ENCODE measurements at places on chromosomes 6 and 20.

GRCh38 chr6:13457577-13457976 is 29.8 kb downstream of the GFOD1 start:
- DNase-seq = peak; percentile 80

DNA sequence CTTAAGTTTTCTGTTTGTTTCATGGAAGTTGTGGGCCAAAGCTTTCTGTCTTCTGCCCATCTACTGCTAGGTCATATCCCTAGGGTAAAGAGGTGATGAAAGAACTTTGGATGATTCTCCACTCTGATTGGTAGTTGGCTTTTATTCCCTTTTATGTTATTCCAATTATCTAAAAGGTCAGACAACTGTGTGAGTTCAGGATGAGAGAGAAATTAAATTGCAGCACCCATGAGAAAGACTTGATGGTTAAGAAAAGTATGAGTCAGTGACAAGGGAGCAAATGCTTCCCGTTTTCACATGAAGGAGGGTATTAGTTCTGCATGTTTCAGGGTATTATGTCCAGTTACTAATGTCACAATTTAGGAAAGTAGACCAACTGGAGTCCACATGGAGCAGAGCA is 136.3 kb downstream of the CD109 start:
- DNase-seq = no peak

- DNase-seq = no peak
Observed at GRCh38 chr20:47741669-47742608, 43.3 kb downstream of the SULF2 start.

- no peak for DNase-seq
Observed at GRCh38 chr6:52671676-52672075, 763 bp downstream of the TMEM14A start.

DNA sequence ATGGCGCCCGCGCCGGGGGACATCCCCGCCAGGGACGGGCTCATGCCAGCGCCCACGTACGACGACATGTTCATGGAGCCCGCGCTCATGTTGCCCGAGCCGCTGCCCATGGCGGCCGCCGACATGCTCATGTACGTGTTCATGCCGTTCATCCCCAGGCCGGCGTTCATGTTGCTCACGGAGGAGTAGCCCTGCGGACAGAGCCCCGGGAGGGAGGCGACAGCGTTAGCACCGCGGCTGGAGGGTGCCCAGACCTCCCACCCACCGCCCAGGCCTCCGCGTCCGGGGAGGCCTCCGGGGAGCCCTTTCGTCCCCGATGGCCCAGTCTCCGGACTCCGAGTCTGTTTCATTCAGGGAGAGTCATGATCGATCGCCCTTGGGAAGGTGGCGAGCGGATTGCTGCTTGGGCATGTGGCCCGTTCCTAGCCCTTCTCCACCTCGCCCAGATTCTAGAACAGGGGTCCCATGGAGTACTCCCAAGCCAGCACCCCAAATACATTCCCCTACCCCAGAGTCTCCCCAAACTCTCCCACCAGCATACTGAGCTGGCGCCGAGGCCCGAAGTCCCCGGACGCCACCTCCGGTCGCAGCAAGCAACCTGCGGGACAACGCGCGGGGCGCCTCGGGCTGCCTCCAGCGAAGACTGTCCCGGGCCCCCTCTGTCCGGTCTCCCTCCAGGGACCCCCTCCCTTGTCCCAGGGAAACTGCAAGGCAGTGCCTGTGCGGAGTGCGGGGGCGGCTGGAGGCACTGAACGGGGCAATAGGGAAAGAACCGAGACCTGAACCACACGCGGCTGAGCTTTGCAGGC is 1.2 kb downstream of the FOXA2 start:
- DNase-seq = no peak

- no peak for DNase-seq
Observed at GRCh38 chr6:47653706-47654105, 44.7 kb upstream of the ADGRF4 start.

DNA sequence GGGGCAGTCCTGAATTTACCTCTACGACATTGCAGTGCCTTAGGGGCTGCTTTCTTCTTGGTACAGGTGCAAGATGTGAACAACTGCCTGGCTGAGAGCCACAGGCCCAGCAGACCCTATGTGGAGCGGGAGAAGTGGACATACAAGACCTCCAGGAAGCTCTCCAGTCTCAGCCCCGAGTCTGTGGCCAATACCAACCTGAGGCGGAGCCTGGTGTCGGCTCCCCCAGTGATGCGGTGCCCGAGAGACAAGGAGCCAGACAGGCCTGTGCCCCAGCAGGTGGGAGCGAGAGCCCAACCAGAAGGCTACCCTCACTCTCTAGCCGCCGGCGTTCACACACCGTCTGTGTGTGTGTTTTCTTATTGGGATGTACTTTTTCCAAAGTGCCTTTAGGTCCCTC is 59.6 kb downstream of the EFCAB8 start:
- DNase-seq = no peak

- peak; percentile 72 for DNase-seq
Observed at GRCh38 chr20:19683188-19683587, 74.9 kb upstream of the RIN2 start.

- no peak for DNase-seq
Observed at GRCh38 chr20:40536808-40537207, 152.2 kb downstream of the MAFB start.

DNA sequence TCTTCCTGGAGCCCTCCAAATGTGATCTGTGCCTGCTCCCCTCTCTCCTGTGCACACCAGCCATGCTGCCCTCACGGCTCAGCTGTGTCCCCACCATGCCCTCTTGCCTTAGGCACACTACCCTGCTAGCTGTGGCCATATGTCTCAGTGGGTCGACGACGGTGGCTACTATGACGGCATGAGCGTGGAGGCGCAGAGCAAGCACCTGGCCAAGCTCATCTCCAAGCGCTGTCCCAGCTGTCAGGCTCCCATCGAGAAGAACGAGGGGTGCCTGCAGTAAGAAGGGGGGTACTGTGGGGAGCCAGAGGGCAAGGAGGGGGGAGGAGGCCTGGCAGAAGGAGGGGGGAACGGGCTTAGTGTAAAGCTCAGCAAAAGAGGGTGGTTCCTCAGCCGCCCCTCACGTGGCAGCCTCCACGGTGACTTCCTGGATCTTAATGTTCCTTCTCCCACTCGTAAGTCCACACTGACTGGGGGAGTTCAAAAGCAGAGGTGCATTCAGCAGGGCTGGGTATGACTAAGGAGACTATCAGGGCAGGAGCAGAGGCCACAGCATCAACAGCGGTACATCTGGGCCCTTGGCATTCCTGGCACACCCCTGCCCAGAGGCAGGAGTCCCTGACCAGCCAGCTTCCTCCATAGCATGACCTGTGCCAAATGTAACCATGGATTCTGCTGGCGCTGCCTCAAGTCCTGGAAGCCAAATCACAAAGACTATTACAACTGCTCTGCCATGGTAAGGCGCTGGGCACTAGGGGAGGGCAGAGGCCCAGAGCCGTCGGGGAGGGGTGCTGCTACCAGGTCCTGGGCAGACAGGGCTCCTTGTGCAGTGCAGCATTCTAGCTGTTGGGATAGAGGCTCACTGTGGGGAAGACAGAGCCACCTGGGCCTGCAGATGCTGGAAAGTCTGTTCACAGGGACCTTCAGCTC is 8.0 kb downstream of the DNPH1 start:
- no peak for DNase-seq

GRCh38 chr6:45049188-45049843 is 278.8 kb upstream of the RUNX2 start:
- no peak for DNase-seq

DNA sequence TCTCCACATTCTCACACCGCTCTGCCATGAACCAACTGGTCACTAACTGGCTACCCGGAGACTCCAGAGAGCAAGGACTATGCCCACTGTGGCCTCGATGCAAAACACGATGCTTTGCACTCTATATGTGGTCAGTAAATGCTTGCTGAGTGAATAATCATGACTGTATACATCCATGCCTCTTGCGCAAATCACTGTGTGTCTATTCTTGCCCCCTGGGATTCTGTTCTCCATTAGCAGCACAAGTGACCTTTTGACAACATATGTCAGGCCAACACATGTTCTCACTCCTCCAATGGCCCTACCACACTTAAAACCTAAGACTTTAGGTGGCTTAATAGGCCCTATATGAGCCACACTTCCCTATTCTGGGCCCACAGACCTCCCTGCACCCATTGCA is 16.9 kb downstream of the KIF16B start:
- DNase-seq = no peak

DNA sequence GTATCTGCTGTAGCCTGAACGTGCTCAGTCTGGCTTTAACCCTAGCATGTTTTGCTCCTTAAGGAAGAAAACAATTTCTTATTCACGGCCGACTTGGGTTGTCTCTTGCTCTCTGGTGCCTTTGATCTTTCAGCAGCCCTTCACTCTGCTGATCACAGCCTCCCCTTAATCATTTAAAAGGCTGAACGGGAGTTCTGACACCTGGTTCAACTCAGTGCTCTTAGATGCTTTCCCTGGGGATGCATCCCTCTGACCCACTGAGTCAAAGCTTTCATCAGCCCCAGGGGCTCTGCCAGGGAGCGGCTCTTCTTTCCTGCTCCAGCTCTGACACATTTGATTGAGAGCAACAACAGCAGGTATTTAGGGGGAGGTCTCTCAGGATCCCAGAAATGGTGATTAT is 79.0 kb upstream of the FYN start:
- peak; percentile 31 for DNase-seq

DNA sequence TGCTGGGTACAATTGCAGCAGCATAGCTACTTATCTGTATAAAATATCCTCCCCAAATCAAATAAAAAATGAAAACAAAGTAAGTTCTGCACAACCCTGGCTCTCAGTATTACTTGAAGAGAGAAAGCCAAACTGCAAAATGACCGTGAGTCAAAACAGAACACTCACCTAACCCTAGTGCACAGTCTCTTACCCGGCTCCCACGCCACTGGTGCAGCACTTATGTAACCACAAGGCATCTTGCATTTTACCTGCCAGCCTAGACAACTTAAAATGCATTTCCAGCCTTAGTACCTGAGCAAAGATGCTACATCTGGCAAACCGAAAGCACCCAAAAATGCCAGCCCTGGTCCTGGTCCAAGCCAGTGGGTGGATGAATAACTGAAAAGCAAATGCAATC is 12.4 kb upstream of the SIRPB1 start:
- no peak for DNase-seq

DNA sequence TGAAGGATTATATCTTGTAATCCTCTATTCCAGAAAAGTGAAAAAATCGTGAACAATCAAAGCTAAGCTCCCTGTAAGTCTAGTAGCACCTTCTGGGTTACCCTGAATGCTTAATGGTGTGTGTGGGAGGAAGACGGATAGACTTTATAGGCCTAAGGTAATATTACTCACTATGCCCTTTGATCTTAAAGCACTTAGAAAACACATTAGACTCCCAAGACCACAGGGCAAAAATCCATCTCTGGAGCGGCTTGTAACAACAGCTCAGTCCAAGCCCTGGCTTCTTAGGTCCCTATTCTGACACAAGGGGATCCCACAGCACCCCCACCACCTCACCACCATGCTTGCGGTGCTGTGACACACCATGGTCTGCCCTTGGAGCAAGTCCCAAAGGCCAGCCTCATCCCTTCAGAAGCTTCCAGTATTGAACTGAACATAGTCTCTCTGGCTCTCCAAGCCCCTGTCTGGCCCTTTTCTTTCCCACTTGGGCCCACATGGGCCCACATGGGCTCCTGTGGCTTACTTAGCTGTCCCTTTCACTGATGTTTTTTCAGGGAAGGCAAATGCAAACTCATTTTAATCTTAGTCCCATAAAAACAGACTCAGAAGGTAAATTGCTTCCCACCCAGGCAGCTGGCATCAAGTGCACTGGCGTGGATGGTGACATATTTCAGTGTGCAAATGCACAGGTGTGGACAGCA is 28.3 kb downstream of the C6orf132 start:
- no peak for DNase-seq

GRCh38 chr6:21596145-21596948 is 2.8 kb downstream of the SOX4 start:
- DNase-seq = peak; percentile 80

GRCh38 chr6:89675949-89676748 is 37.6 kb upstream of the LYRM2 start:
- DNase-seq = no peak

DNA sequence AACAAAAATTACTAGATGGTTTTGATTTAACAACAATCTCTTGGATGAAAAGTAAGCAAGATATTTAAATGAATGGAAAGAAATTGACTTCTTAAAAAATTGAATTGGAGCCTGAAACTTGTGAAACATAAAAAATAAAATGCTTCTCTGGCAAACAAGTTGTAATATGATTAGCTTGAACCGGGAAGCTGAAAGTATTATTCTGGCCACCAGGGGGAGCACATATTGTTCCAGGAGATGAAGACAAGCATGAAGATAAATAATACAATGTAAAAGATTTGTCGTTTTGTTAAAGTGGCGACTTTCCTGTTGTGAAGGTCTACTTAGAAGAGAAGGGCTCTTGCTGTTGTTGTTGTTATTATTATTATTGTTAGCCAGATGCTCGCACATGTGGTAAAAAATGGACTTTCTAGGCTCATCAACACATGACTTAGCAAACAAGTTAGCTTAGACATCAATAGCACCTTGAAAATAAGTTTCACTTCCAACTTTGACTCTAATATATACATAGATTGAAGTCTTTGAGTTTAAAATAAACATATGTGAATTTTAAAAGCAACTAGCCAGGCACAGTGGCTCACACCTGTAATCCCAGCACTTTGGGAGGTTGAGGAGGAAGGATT is 14.2 kb downstream of the PAX1 start:
- peak; percentile 68 for DNase-seq

DNA sequence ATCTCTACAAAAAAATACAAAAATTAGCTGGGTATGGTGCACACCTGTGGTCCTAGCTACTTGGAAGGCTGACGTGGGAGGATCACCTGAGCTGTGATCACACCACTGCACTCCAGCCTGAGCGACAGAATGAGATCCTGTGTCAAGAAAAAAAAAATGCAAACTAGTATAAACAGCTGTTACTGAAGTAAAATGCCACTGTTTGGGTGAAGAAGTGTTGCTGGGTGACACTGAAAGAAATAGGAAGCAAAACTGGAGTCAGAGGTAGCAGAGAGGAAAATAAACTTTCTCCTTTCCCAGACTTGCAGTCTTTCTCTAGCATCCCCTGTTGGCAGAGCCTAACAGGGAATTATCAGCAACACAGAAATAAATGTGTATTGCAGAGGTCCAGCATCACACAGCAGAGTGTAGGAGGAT is 241.2 kb upstream of the PREP start:
- no peak for DNase-seq

GRCh38 chr6:41767112-41767833 is 12.4 kb downstream of the FRS3 start:
- peak; percentile 98 for DNase-seq

GRCh38 chr6:106872049-106872448 is 102.5 kb downstream of the CD24 start:
- DNase-seq = no peak

DNA sequence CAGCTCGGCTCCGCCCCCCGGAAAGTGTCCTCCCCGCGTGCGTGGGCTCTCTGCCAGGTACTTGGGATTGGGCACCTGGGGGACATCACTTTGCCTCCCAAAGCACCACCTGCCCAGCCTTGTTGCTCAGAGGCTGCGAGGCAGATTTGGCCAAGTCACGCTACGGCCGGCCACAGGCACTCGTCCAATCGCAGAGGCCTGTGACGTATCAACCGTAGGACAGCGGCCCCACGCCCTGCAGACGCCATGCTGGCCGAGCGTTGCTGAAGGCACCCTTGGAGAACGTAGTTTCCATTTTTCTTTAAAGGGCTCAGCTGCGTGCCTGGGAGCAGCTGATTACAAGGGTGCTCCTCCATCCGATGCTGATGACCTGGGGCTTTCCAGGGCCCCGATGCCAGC is 3.1 kb downstream of the NTSR1 start:
- no peak for DNase-seq
